ENCODE measurements at places on chromosomes 4 and X.
A peak's percentile ranks its signal among the peaks of the same experiment; 100 is the strongest.

DNA sequence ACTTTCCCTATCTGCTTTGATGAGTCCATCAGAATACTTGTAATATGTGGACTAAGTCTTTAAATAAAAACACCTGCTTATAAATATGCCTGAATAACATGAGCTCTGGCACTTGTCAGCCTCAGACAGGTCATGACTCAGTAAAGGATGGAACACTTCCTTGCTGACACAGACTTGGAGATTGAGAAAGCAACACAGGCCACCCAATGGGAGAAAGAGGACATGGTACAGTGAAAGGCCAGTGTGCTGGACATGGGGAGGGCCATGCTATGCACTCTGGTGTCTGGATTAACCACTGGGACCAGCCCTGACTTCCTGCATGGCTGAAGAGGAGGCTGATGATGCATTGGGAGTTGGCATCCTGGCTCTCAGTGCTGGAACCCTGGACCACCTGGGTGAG, 149.5 kb downstream of the DHRSX start:
- DNase-seq: no peak

- no peak for DNase-seq
Observed at GRCh38 chr4:110484767-110485166, 8.8 kb downstream of the ENPEP start.

- DNase-seq: no peak
Observed at GRCh38 chr4:58090539-58090938, 980.4 kb upstream of the IGFBP7 start.

DNA sequence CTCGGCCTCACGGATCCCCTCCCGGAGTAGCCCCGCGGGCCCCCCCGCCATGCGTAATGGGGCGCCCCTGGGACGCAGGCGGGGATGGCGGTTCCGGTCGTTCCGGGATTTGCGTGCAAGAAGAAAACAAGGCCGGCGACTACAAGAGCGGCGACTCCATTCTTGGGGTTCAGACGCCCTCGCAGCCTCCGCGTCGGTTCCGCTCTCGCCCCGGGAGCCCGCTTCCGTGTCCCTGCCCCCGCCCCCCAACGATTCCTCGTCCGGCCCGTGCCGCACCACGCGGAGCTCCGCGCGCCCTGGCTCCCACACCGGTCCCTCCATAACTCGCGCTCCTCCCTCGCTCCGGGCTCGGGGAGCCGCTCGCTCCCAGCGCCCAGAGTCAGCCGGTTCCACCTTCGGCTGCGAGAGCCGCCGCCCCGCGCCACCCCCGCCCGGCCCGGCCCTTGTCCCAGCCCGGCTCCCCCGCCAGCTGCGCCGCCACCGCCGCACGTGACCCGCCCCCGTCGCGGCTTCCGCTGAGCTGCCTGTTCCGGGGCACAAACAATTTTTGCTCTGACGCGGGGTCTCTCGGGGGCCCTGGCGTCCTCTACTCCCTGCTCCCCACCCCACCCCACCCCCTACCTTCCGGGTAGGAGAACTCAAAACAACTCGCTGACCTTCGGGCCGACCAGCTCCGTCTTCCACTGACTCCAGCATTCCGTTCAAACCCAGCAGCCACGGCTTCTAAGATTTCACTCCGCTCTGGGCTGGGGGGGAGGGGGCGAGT, 78.8 kb upstream of the BCOR start:
- peak; percentile 66 for DNase-seq

DNA sequence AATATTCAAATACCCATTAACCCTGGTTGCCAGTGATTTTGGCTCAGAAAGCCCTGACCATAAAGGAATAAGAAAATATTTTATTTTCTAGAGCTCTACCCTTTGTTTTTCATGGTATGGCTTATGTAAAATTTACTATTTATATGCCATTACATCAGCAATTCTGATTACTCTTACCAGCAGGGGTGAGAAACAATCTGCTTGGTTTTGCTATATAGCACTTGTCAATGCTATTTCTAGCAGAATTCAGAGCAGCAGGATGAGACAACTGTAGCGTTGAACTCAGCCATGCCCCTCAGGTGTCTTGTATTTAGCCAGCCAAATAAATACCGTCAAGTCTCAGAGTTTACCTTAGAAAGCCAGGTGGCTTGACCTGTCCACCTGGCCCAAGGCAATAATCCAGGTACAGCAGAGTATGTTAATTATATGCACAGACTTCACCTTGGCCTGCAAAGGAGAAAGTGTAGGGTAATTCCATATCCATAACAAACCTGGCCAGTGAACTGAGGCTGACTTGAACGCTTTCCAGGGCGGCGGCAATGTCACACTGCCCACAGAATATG, 1303.5 kb downstream of the RAPGEF2 start:
- DNase-seq: no peak

DNA sequence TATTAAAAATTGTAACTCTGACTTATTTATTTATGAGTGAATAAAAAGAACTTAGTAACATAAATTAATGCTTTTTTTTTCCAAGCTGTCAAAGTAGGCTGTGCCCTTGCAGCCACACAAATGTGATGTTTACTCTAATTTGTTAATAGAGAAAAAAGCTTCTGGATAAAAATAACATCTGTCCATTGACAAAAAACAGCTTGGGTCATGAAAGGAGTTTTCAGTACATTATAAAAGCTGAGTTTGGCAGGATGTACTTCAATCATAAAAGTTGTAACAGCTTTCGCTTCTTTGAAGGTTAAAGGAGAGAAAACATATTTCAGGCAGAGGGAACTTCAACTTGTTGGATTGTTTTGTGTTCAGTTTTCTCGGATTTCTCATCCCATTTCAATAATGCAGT, 105.6 kb downstream of the SLC4A4 start:
- no peak for DNase-seq

DNA sequence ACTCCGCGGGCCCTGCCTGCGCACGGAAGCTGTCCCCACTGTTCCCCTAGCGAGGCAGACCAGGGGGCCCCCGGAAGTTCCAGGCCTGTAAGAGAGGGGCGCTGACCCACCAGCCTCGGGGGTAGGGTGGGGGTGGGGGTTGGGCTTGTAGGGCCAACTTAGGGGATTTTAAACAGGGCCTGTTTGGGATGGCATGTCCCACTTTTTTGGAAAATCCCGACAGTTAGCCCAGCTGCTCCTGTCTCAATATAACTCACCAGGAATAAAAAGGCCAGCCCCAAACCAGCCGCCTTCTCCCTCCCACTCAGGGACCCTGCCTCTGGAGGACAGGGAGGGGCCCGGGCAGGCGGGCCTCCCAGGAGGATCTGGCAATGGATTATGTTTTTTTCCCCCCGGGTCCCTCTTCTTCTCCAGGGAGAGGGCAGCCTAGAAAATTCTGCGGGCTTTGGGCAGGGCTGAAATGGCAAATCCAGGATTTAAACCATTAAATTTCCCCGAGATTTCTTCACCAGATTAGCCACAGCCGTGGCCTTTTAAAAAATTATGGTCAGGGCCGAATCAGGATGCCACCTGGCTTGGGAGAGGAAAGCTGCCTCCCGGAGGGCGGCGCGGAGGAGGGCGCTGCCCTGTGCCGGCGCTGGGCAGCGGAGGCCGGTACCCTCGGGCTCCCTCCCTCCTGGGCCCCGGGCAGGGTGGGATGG, 957 bp downstream of the PPP2R2C start:
- no peak for DNase-seq

GRCh38 chr4:103451341-103451740, 253.2 kb upstream of the CENPE start:
- DNase-seq: no peak

- no peak for DNase-seq
Observed at GRCh38 chr4:93828995-93829819, 654 bp downstream of the ATOH1 start.

DNA sequence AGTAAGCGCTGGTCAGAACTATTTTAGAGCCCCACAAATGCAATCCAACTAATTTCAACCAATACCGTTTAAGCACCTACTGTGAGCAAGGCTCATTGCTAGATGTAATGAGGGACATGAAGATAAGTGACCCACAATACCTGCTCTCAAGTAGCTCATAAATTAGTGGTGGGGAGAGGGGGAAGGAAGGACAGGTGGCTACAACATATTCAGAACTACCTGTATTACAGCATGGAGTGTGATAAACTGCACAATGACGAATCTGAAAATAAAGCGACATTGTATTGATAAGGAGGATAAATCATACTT, 311.6 kb upstream of the DIAPH2 start:
- DNase-seq: no peak
